ENCODE measurements at places on chromosomes 2 and 18. TPM values are rescaled to one million over a fixed set of nuclear protein-coding genes. Genes with fewer than 3 reads are reported as not detected.

- H3K4me3 ChIP-seq: no peak overlapping the region
- H3K36me3 ChIP-seq: no peaks in the 10 kb centered on the region
- H3K4me1 ChIP-seq: no peaks in the 10 kb centered on the region
- H3K27ac ChIP-seq: no peak overlapping the region
- no peak for DNase-seq
Measured at GRCh38 chr2:7552825-7553570, 635.8 kb downstream of the RNF144A start.

GRCh38 chr2:180246268-180246667, 239.2 kb upstream of the CWC22 start:
- H3K4me1 ChIP-seq: no peaks in the 10 kb centered on the region
- no peak for DNase-seq
- H3K36me3 ChIP-seq: no peaks in the 10 kb centered on the region
- H3K4me3 ChIP-seq: no peak overlapping the region
- no peaks in the 10 kb centered on the region for H3K27me3 ChIP-seq
- H3K27ac ChIP-seq: no peak overlapping the region

GRCh38 chr2:30654404-30654803, 152.8 kb downstream of the CAPN13 start:
- H3K4me1 ChIP-seq: peaks cover 11% of the 10 kb centered on the region
- no peak overlapping the region for H3K4me3 ChIP-seq
- DNase-seq: no peak
- no peaks in the 10 kb centered on the region for H3K27me3 ChIP-seq
- no peaks in the 10 kb centered on the region for H3K36me3 ChIP-seq

- no peak for DNase-seq
- H3K4me3 ChIP-seq: no peak overlapping the region
- no peaks in the 10 kb centered on the region for H3K27me3 ChIP-seq
- no peaks in the 10 kb centered on the region for H3K36me3 ChIP-seq
- H3K4me1 ChIP-seq: no peaks in the 10 kb centered on the region
Measured at GRCh38 chr18:33532978-33533377, 45.0 kb upstream of the ASXL3 start.

GRCh38 chr2:54429811-54430551, 26.1 kb upstream of the SPTBN1 start:
- no peak overlapping the region for H3K4me3 ChIP-seq
- DNase-seq: no peak
- no peaks in the 10 kb centered on the region for H3K36me3 ChIP-seq
- no peaks in the 10 kb centered on the region for H3K4me1 ChIP-seq

DNA sequence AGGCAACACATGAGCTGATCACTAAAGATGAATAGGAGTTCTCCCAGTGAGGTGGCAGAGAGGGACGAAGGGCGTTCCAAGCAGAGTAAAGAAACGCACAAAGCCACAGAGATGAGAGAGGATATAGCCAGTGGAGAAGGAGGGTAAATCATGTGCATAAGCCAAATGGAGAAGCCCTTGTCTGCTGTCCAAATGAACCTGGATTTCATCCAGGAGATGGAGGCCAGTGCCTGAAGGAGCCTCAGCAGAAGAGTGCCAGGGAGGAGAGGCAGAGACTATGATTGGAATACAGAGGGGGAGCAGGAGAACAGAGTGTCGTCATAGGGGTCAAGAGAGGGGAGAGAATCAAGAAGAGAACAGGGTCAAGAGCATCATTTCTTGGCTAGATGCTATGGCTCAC, 48.9 kb upstream of the STPG4 start:
- H3K27me3 ChIP-seq: no peaks in the 10 kb centered on the region
- H3K4me3 ChIP-seq: no peak overlapping the region
- peaks cover 18% of the 10 kb centered on the region for H3K4me1 ChIP-seq
- peak; percentile 40 for DNase-seq

DNA sequence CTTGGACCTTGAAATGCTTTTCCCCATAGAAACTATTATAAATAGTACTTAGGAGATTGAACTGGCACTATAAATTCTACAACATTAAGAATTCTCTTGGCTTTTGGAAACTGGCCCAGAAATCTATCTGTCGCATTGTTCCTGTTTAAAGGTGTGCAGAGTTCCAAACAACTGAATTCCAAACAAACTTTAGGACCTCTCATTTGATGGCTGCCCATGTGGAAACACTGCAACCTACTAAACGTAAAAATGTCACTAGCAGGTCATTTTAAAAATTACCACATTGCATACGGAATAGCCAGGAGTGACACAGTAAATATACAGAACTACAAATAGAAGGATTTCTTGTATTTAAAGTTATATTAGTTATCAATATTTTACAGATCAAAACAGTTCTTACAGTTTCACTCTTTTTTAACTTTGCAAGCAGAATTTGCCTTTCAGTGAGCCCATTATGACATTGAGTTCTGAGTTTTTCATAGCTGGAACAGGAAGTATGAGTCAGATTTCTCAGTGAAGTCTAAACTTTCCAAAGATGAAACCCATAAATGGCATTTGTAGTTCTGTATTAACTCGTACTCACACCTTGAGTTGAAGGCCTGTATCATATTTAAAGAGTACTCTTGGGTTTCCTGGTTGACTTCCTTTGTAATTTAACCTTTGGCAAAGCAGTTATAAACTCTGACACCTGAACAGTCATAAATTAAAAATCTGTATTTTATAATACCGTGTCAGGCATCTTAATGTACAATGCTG, 142.3 kb upstream of the BOD1L2 start:
- H3K4me3 ChIP-seq: no peak overlapping the region
- no peak overlapping the region for H3K27ac ChIP-seq
- peaks cover 18% of the 10 kb centered on the region for H3K4me1 ChIP-seq
- DNase-seq: peak; percentile 53

GRCh38 chr18:62814132-62814759, 98.9 kb downstream of the PHLPP1 start:
- DNase-seq: peak; percentile 24
- no peak overlapping the region for H3K4me3 ChIP-seq
- H3K27me3 ChIP-seq: no peaks in the 10 kb centered on the region
- no peaks in the 10 kb centered on the region for H3K36me3 ChIP-seq
- H3K27ac ChIP-seq: peak overlapping the region; percentile 31
- H3K4me1 ChIP-seq: peaks cover 33% of the 10 kb centered on the region

DNA sequence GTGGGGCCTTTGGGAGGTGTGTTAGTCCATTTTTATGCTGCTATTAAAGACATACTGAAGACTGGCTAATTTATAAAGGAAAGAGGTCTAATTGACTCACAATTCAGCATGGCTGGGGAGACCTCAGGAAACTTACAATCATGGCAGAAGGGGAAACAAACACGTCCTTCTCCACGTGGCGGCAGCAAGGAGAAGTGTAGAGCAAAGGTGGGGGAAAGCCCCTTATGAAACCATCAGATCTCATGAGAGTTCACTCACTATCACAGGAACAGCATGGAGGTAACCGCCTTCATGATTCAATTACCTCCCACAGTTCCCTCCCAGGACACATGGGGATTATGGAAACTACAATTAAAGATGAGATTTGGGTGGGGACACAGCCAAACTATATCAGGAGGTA, 187.1 kb upstream of the OSR1 start:
- H3K4me3 ChIP-seq: no peak overlapping the region
- no peak for DNase-seq
- no peaks in the 10 kb centered on the region for H3K27me3 ChIP-seq
- no peaks in the 10 kb centered on the region for H3K36me3 ChIP-seq

DNA sequence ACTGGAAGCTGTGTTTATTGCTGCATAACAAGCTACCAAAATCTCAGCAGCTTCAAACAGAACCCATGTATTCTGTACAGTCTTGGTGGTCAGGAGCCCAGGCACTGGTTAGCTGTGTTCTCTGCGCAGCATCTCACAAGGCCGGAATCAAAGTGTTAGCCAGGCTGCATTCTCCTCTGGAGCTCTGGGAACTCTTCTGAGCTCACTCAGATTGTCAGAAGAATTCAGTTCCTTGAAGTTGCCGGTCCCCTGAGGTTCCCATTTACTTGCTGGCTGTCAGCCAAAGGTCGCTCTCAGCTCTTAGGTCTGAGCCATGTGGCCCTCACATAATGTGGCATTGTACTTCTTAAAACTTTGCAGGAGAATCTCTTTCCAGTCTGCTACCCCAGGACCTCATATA, 123.6 kb upstream of the SMIM21 start:
- H3K4me3 ChIP-seq: no peak overlapping the region
- peak; percentile 19 for DNase-seq
- no peak overlapping the region for H3K27ac ChIP-seq
- peaks cover 3% of the 10 kb centered on the region for H3K27me3 ChIP-seq

DNA sequence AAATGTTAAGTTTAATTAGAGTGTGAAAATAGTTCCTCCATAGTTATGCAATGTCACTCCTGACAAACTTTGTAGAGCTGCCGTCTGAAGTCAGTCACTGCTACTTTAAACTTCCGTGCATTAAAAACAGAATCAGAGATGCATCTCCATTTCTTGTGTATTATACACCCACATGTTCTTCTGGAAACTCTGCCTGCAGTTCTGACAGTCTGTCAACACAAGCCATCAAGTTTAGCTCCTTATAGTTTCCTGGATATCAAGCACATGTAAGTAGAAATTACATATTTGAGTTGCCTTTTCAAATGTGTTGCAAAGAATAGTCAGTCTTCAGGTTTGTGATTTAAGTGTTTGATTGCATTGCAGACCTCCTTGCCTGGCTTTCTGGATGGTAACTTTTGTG, 184.3 kb downstream of the CTNNA2 start:
- no peak overlapping the region for H3K4me3 ChIP-seq
- no peaks in the 10 kb centered on the region for H3K4me1 ChIP-seq
- no peaks in the 10 kb centered on the region for H3K36me3 ChIP-seq
- no peak for DNase-seq
- no peaks in the 10 kb centered on the region for H3K27me3 ChIP-seq

DNA sequence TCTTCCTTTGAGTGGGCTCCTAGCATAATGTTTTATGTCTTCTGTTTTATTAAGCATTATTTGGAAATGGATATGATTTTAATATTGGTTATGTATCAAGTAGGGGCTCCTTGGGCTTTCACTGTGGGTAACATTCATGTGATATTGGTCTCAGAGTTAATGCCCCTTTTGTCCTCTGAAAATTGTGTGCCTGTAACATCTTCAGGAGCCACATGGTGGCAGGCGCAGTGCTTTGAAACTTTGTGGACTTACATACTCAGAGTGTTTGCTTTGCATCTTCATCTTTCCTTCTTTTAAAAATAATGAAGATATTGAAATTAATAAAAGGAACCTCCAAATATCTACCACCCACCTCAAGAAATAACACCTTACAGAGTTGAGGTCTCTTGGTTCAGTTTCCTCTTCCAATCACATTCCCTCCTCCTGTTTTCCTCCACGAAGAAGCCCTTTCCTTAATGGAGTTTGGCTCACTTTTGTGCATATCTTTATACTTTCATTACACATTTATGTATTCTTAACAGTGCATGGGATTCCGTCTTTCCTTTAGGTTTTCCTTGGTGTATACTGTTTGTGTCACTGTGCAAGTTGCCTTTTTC, 73.5 kb downstream of the LIMS1 start:
- H3K4me3 ChIP-seq: no peak overlapping the region
- no peaks in the 10 kb centered on the region for H3K36me3 ChIP-seq
- DNase-seq: peak; percentile 63
- peaks cover 34% of the 10 kb centered on the region for H3K4me1 ChIP-seq
- no peak overlapping the region for H3K27ac ChIP-seq

- no peaks in the 10 kb centered on the region for H3K27me3 ChIP-seq
- H3K27ac ChIP-seq: peak overlapping the region; percentile 40
- peaks cover 4% of the 10 kb centered on the region for H3K36me3 ChIP-seq
- DNase-seq: peak; percentile 96
Measured at GRCh38 chr2:33212151-33212550, 264.3 kb upstream of the RASGRP3 start.

DNA sequence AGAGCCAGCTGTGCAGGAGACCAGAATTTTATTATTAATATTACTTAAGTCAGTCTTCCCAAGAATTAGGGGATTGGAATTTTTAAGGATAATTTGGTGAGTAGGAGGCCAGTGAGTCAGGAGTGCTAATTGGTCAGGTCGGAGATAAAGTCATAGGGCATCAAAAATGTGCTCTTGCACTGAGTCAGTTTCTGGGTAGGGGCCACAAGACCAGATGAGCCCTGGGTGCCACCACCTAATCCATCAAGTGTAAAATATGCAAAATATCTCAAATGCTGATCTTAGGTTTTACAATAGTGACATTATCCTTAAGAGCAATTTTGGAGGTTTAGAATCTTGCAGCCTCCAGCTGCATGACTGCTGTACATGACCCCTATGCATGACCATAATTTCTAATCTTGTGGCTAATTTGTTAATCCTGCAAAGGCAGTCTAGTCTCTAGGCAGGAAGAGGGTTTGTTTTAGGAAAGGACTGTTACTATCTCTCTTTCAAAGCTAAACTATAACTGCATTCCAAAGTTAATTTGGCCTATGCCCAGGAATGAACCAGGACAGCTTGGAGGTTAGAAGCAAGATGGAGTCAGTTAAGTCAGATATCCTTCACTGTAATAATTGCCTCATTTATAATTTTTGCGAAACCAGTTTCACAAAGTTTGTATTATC, 215.9 kb downstream of the RNF152 start:
- no peaks in the 10 kb centered on the region for H3K27me3 ChIP-seq
- H3K4me1 ChIP-seq: no peaks in the 10 kb centered on the region
- H3K27ac ChIP-seq: no peak overlapping the region
- peak; percentile 12 for DNase-seq
- H3K4me3 ChIP-seq: no peak overlapping the region

GRCh38 chr2:55861733-55862132, 61.8 kb downstream of the EFEMP1 start:
- no peak overlapping the region for H3K4me3 ChIP-seq
- H3K36me3 ChIP-seq: no peaks in the 10 kb centered on the region
- no peaks in the 10 kb centered on the region for H3K27me3 ChIP-seq
- DNase-seq: peak; percentile 66
- no peak overlapping the region for H3K27ac ChIP-seq

GRCh38 chr2:45836316-45836715, 184.8 kb downstream of the PRKCE start:
- no peak overlapping the region for H3K27ac ChIP-seq
- H3K4me1 ChIP-seq: peaks cover 18% of the 10 kb centered on the region
- no peaks in the 10 kb centered on the region for H3K36me3 ChIP-seq
- H3K27me3 ChIP-seq: no peaks in the 10 kb centered on the region
- no peak for DNase-seq
- H3K4me3 ChIP-seq: no peak overlapping the region

DNA sequence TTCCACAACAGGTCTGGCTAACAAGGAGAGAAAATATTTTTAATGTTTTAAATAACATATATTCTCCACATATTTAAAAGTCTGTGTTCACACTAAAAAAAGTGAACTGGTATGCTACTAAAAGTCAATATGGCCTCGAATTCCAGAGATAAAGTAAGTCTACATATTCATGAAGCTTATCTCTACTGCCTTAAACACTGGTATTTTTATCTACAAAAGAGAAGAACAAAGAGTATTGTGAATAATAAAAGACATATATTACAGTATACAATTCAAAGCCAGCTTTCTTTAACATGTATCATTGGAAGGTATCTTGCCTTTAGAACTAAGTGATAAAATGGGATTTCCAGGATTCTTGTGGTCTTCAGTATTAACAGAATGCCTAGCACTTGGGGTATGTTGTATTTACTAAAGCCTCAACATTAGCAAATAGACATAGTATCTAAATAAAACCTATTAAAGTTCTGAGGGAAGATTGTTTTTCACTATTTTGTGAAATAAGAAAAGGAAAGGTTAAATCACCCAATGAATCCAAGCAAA, 302.8 kb upstream of the CCDC68 start:
- H3K4me3 ChIP-seq: no peak overlapping the region
- H3K27me3 ChIP-seq: no peaks in the 10 kb centered on the region
- no peak overlapping the region for H3K27ac ChIP-seq
- H3K36me3 ChIP-seq: no peaks in the 10 kb centered on the region

Gene TAF1B
- total RNA-seq: 6.7 TPM

Gene UGT1A10
- not detected for total RNA-seq

Gene GAL3ST2
- 0.18 TPM for total RNA-seq

Gene CRYGC
- total RNA-seq: not detected

Gene DPP10
- 1.7 TPM for total RNA-seq

Gene SKOR2
- total RNA-seq: not detected

Gene INHA
- total RNA-seq: 11.4 TPM

Gene FARSB
- total RNA-seq: 10.6 TPM

Gene CNRIP1
- 6.9 TPM for total RNA-seq

Data from cardiac muscle cell (in vitro differentiated cells and primary cell).